Daoy (cell line): ENCODE measurements at places on chromosomes 2 and 18. TPM values are rescaled to one million over a fixed set of nuclear protein-coding genes. Genes with fewer than 3 reads are reported as not detected.

RSAD2 gene
- 3.0 and 5.8 TPM in 2 replicates for total RNA-seq

NT5C1B gene
- 0.21 TPM in 1 of 2 replicates, not detected in the other for total RNA-seq

BMP10 gene
- total RNA-seq, result not detected in 2 replicates

TLX2 gene
- total RNA-seq, result 0.77 TPM in 1 of 2 replicates, not detected in the other

SMIM21 gene
- total RNA-seq, result not detected in 2 replicates

ORC2 gene
- total RNA-seq, result 21.2 and 22.9 TPM in 2 replicates

RGPD3 gene
- 0.06 and 0.80 TPM in 2 replicates for total RNA-seq

ST8SIA3 gene
- total RNA-seq, result not detected in 2 replicates

SERPINB7 gene
- 1.4 and 1.7 TPM in 2 replicates for total RNA-seq

TUBB6 gene
- 231 and 254 TPM in 2 replicates for total RNA-seq

- peak; percentile 95 for DNase-seq
Observed at GRCh38 chr2:219273937-219274336, 5.2 kb upstream of the DNAJB2 start.

- DNase-seq, result no peak
Observed at GRCh38 chr2:63651861-63652651, 63.3 kb downstream of the MDH1 start.

DNA sequence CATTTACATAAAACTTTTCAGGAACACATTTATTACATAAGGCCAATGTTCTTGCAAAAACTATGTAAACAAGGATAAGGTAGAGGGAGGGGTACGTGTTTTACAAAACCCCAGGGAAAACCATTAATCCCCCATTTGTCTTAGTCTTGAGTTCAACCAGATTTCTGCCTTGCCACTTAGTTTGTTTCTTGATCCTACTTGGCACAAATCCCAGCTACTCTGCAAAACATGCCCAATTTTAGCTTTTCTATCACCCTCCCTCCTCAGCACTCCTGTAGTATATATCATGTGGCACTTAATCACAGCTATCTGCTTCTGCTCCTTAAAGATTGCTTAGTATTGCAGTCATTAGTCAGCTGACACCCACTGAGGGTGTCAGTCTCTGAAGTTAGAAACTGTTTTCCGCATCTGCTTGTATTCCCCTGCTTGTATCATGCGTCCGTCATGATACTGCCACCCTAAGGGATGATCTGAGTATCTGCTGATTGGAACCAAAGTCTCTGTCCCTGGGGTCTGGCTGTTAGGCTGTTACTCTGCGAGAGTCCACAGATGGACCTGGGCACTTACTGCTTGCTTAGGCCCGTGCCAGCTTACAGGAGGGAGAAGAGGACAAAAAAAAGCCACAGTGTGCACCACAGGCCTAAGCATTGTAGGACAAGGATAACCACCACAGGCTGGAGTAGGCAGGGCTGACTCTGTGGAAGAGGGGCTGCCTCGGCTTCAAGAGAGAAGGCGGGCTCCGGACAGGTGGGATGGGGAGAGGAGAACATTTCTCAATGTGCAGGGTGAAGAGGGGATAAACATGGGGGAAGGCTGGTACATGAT lies 82.2 kb downstream of the EPAS1 start:
- no peak for DNase-seq

GRCh38 chr2:123528996-123529707 lies 495.9 kb upstream of the CNTNAP5 start:
- DNase-seq, result no peak

DNA sequence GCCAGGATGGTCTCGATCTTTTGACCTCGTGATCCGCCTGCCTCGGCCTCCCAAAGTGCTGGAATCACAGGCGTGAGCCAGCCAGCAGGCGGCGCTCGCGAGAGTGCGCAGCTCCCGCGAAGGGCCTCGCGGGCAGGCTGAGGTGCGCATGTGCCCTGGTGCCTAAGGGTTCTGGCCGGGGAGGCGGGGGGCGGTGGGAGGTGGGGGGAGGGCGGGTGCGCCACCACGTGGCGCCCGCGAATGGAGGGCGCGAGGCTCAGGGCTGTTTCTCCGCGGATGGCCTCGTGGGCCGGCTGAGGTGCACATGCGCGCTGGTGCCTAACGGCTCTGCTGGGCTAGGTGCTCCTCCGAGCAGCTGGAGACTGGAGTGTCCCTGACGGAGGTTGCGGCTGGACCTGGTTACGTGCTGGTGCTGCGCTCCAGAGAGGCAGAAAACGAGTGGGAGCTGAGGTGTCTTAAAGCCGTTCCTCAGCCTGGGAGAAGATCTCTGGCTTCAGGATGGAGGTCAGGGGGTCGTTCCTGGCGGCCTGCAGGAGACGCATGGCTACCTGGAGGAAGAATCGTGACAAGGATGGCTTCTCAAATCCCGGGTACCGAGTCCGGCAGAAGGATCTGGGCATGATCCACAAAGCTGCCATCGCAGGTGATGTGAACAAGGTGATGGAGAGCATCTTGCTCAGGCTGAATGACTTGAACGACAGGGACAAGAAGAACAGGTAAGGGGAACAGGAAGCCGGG lies at the start of gene ANKRD62:
Gene ANKRD62, plus strand, starts transcription at position 324 of the 738 bp plus-strand sequence. Its CDS starts 175 bp downstream, at position 499.
- DNase-seq, result no peak

GRCh38 chr18:24214913-24215312 lies 76.1 kb downstream of the CABYR start:
- no peak for DNase-seq

DNA sequence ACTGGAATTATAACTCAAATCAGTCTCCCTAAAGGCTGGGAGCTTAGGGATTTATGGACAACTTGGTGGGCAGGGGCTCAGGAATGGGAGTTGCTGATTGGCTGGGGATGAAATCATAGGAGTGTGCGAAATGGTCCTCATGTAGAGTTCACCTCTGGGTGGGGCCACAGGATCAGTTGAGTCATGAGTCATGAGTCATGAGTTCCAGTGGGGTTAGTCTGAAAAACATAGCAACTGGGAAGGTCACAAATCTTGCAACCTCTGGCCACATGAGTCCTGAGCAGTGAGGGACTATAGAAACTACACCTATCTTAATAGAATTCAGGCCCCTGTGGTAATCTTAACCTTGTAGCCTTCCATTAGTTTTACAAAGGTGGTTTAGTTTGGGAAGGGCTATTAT lies 383.3 kb downstream of the RBM43 start:
- DNase-seq, result peak; percentile 37

- no peak for DNase-seq
Observed at GRCh38 chr18:63140997-63141777, 178.4 kb downstream of the BCL2 start.

GRCh38 chr18:27171993-27172392 lies 13.1 kb downstream of the CHST9 start:
- no peak for DNase-seq

GRCh38 chr18:25669741-25670140 lies 317.8 kb upstream of the ZNF521 start:
- no peak for DNase-seq

DNA sequence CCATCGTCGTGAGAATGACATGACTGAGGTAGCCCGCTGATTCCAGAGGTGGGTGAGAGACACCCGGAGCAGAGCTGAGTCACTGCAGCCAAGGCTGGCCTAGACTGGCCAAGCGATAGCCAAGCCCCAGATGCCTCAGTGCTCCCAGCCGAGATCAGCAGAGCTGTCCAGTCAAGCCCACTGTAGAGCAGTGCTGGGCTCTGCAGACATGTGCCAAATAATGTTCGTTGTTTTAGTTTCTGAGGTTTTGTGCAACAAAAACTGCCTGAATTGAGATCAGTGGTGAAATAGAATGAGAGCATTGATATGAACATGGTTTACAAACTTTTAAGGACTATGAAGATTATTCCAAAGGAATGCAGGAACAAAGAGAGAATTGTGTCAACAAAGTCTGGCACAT lies 42.1 kb downstream of the INSIG2 start:
- DNase-seq, result peak; percentile 9

GRCh38 chr2:14716319-14716718 lies 83.8 kb downstream of the LRATD1 start:
- DNase-seq, result no peak

DNA sequence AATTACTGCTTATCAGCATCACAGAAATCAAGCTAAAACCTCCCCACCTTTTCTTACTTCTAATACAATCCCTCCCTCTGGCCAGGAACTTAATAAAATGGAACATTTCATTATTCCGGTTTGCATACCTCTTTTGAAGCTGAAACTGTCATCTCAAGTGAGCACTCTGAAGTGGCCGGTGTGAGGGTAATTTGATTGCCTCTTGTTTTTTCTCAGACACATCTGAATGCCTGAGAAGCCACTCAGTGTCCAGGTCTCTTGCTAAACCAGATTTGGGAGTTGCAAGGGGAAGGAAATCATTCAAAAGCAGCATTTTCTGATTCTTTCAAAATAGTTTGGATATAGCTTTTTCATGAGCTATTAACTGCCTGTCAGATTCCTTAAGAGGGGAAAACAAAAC lies 190.3 kb downstream of the C1D start:
- DNase-seq, result no peak

- DNase-seq, result no peak
Observed at GRCh38 chr18:24846138-24846537, 385.7 kb downstream of the HRH4 start.

DNA sequence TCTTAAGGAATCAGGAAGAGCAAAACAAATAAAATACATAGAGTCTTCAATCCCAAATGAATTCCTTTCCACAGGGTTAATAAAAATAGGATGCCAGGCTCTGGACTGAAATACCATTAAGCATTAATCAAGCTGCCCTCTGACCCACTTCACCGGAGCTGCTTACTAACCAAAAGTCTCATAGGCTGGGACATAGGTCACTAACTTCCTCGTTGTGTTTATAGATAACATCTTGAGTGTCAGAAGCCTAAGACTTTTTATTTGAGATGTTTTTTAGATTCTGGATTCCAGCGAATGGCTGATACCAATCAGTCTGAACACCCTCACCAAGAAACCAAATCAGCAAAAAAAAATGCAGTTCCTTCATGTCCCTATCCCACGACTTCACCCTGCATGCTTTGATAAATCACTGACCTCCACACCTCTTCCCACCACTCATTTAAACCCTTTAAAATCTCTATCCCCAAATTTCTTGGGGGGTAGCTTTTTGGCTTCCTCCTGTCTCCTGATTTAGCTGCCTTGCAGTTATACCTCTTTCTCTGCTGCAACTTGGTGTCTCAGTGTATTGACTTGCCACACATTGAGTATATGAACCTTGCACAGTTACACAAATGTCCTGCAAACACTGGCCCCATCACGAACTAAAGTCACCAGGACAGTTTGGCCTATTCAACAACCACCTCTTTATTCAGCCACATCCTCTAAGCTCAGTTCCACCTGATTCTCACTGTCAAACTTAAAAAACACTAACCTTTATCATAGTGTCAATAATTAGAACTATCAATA lies 399.3 kb downstream of the METTL4 start:
- DNase-seq, result no peak

GRCh38 chr2:179106676-179107428 lies 56.9 kb upstream of the CCDC141 start:
- peak; percentile 89 for DNase-seq

DNA sequence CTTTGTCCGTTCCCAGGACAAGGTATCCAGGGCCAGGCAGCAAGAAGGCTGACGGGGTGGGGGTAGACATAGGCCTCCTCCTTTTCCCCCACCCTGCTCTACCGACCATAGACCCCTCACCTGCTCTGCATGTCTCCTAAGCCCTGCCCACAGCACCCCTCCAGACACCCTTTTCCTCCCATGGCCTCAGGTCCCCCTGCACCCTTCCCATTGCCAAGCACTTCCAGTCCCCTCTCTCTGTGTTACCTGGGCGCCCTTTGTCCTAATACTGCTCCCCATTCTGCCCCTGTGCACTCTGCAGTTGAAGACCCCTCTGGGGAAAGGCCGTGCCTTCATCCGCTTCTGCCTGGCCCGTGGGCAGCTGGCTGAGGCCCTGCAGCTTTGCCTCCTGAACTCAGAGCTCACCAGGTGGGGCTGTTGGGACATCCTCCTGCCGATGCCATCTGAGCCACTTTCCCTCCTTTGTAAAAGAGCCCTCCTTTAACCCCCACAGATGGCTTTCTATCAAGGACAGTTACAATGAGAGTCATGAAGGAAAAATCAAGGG lies 3.5 kb downstream of the RUFY4 start:
- DNase-seq, result no peak
